ENCODE measurements at places on chromosomes 3 and 15. TPM values are rescaled to one million over a fixed set of nuclear protein-coding genes. Genes with fewer than 3 reads are reported as not detected.

SLC9A9 gene
- total RNA-seq: 32.8 TPM

HTR3E gene
- not detected for total RNA-seq

SLC6A1 gene
- not detected for total RNA-seq

SPINK8 gene
- total RNA-seq: not detected

SLC6A11 gene
- not detected for total RNA-seq

MTFMT gene
- 14.1 TPM for total RNA-seq

GRM2 gene
- 0.25 TPM for total RNA-seq

NBEAL2 gene
- total RNA-seq: 6.4 TPM

ZPLD1 gene
- 0.33 TPM for total RNA-seq

ADPRH gene
- 4.1 TPM for total RNA-seq

CIAO2A gene
- 67.7 TPM for total RNA-seq

KCNH8 gene
- total RNA-seq: not detected

STRIT1 gene
- total RNA-seq: not detected

DPPA4 gene
- not detected for total RNA-seq
